ENCODE measurements at places on chromosomes 7 and 10.

- no peak for DNase-seq
Observed at GRCh38 chr7:137933270-137934017, 68.4 kb downstream of the CREB3L2 start.

- DNase-seq, result peak; percentile 80
Observed at GRCh38 chr7:8379264-8379663, 54.1 kb upstream of the NXPH1 start.

GRCh38 chr7:7956531-7957128, 12.0 kb upstream of the GLCCI1 start:
- no peak for DNase-seq

DNA sequence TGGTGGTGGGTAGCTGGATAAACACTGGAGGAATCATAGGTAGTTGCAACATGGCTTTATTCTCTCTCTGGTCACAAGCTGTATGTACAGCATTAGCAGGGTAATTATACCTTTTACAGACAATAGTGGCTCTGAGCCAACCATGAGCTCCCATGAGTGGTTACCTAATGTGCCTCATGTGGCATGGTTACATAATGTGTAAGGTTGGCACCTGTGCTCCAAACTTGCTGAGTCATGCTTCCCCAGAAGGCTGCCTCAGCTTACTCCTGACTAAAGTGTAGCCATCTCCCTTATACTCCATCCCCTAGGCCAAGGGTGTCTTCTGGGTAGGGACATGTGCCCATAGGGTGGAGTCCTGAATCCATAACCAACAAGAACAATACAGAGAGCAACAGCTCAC, 345.3 kb upstream of the SEMA3C start:
- no peak for DNase-seq

DNA sequence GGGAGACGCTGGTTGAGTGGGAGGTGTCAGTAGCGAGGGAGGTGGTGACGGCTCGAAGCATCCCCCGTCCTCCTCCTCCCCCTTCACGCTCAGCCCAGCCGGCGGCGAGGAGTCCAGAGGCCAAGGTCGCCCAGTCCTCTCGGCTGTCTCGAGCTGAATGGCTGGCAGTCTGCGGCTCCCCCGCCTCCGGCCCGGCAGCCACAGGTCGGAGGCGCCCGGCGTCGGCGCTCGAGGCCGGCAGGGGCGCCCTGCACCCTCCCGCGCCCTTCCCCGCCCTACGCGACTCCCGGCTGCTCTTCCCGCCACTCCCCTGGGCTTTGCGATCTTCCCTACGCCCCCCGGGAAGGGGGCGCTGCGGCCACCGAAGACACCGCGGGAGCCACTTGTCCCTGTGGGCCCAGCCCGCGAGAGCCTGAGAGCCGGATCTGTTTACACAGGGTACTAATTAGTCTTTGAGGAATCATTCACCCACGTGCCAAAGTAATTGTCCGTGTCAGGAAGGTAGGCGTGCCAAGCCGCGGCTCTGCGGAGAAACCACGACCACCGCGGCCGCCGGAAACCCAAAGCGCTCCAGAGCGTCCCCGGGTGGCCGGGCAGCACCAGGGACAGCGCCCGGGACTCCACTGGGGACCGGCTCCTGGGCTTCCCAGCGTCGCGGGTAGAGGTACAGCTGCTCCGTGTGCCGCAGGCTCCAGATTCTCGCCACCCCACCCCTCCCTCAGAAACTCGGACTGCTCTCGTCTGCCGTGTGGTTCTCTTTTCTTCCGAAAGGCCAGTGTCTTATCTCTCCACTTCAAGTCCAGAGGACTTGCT, at the start of gene NXPH1:
Gene NXPH1 (plus strand): TSS at position 133 of the 813 bp plus-strand sequence.
- DNase-seq, result peak; percentile 6

- DNase-seq, result peak; percentile 30
Observed at GRCh38 chr7:154425271-154425670, 373.1 kb downstream of the DPP6 start.

GRCh38 chr7:42091461-42092291, 145.3 kb downstream of the GLI3 start:
- no peak for DNase-seq

DNA sequence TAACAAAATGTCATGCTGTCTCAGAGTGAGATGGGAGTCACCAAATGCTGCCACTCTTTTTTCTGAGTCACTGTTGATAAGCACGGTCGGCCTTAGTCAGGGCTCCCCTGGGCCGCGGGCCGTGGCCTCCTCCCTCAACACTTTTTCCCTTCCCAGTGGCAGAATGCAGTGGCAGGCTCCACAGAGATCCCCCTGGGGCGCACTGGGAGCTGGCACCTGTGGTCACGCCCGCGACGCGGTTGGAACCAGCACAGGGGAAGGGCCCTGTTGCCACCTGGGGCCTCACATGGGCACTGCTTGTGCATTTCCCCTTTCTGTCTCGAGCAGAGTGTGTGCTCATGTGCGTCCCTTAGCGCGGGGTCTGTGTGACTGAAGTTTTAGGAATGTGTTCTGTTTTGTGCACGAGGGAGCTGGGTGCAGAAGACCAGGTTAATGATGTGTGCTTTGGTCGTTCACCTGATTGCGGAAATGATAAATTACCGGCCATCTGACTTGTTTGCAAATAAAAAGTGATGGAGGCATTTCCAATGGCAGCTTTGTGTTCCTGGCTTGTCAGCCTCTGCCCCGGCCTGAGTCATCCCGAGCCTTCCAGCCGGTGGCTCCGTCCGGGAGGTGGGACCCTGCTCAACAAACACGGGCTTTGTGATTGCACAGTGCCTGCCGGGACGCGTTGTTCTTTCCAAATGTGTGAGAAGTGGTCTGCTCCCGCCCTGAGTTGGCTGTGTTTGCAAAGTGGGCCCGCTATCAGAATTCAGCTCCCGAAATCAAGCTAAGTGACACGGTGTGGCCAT, 100.7 kb downstream of the NKX6-2 start:
- peak; percentile 91 for DNase-seq

DNA sequence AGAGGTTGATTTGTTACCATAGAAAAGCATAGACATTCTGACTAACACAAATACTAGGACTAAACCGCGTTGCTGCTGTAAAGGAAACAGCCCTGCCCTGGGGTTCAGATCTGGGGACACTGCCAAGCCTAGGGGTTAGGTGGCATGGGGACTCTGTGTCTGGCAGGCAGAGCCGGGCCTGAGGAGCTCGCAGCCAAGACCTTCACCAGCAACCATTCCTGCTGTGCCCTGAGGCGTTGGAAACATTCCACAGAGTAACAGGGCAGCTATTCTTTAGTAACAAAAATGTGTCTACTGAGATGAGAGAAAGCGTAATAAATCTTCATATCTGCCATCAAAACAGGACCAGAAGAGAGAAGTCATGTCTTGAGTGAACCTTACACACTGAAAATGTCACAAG, 280.5 kb downstream of the POM121L12 start:
- DNase-seq, result peak; percentile 50

- peak; percentile 28 for DNase-seq
Observed at GRCh38 chr7:130831817-130832481, 97.9 kb upstream of the KLF14 start.

DNA sequence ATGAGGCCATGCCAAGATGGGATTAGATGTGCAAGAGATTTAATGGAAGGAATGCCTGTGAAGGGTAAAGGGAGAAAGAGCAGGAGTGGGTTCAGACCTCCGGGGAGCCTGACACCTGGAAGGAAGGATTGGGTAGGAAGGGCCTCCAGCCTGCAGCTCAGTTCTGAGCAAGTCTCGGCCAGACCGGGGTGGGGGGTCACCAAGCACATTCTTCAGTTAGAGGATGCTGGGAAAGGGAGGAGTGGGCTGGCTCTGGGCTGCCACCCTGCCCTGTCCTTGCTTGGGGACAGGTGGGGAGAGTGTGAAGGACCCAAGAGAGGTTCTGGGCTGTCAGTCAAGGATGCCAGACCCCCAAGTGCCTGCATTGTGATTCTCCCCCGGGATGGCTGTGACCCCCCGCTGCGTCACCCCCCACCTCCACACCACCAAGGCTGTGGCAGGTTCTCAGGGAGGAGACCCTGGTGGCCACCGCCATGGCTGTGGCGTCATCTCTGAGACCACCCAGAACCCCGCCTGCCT, 16.5 kb upstream of the PRKAG2 start:
- DNase-seq, result no peak

DNA sequence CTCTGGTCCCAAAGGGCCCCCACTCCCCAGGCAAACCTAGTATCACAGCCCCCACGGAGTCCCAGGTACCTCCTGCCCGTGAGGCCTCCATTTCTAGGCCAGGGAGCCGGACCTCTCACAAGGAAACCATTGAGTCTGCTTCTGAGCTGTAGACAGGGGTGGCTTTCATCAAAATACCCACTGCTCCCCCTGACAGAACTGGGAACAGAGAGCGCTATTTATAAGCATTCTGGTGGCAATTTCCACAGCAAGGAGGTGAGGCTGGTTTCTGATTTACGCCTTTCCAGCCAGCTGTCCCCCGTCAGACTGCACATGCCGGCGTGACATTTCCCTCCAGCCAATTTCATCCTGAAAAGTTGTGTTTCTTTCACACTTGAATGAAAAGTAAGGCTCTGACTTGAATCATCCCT, 407.5 kb upstream of the PRKCQ start:
- DNase-seq, result peak; percentile 88

DNA sequence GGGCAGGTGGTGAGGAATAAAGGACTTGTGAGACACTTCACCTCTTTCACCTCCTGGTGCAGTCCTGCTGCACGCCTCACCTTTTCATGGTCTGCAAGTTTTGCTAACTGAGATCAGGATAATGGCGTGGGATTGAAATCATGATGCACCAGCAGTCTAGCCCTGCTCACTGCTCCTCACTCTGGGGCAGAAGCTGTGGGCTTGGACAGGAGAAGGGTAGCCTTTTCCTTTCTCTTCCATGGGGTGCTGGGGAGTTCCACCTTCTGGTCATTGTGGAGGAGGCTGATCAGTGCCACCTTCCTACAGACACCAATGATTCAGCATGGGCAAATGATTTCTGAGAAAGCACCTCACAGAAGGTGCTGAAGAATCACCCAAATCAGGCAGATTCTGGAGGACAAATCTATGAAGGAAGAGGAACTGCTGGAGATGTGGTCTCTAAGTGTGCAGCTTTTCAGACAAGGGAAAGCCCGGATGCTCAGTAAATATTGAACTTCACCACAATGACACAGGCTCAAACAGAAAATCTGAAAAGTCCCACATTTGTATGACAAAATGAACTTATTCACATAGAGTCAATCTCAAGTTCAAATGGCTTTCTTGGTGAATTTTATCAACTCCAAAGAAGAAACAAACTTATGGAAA, 19.7 kb downstream of the MBL2 start:
- DNase-seq, result no peak

DNA sequence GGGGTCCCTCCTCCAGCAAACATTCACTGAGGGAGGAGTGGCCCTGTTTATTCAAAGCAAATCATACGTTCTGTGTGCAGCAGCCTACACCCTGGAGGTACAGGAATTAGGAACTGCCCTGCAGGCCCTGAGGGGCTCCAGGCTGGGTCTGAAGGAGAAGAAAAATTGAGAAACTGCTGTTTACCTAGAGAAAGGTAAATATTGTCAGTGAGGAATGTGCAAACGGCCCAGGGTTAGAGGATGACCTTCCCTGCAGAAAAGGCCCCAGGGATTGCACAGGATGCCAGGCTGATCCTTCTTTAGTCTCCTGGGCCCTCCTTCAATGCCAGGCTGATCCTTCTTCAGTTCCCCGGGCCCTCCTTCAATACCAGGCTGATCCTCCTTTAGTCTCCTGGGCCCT, 5.7 kb downstream of the CALML5 start:
- DNase-seq, result no peak

DNA sequence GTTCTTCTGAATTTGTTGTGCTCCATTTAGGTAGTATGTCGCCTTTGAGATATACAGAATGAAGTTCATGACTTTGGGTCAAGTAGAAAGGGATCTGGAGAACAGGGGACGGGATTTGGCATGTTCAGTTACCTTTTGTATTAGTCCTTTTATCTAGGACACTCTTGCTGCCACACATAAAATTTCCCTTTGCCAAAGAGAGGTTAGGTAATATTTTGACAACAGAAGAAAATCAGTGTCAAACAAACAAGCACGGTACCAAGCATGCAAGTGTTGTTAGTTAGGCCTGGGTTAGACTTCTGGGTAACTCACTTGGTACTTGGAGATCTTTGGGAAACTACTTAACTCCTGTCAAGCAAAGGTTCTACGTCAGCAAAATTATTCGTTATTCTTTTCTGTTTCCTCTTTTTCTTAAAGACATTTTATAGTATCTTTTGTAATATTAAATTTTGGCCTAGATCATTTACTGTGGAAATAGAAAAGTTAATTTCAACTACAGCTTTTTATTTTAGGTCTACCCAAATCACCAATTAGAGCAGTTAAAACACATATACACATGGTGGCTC, 116.7 kb downstream of the PLXDC2 start:
- no peak for DNase-seq

DNA sequence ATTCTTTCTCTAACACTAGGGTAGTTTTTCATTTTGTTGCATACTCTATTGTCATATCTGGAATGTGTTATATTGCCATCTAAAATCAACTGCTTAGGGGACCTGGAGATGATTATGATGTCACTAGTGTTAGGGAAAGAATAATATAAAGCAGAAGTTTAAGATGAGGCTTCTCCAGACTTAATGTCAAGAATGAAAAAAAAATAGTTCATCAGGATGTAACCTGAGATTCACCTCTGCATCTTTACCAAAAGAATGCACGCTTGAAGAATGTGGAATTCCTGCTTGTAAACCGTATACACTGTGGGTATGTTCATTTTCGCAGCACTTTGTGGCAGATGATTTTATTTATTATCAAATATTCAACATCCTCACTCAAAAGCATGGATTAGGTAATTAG, 184.6 kb downstream of the ST7 start:
- DNase-seq, result no peak

DNA sequence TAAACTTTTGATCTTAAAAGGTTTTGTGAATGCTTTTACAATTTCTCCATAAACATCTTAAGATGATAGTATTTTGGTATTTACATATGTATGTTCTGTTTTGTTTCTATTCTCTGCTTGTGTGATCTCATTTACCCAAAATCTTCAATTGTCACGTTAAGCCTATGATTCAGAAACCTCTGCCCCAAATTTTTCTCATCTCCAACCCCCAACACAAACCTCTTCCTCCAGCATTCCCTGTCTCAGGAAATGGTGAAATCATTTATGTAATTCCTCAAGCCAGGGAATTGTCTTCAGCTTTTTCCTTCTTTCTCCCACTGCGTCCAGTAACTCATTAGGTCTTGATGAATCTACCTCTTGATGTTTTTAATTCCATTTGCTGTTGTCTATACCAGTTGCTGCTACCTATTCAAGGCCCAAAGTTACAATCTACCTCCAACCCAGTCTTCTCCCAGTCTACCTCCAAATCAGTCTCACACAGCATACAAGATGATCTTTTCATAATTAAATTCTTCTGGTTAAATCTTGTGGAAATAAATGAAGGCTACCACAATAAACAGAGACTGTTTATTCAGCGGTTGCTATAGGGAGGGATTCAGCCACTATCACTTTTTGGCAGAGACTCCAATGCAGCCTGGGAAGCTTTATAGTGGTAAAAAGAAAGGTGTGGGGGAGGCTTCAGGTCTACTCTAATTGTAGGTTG, 5.8 kb downstream of the CFAP69 start:
- no peak for DNase-seq

- DNase-seq, result no peak
Observed at GRCh38 chr7:80842022-80842790, 76.6 kb downstream of the SEMA3C start.
